ENCODE measurements at places on chromosomes 16 and 17.

DNA sequence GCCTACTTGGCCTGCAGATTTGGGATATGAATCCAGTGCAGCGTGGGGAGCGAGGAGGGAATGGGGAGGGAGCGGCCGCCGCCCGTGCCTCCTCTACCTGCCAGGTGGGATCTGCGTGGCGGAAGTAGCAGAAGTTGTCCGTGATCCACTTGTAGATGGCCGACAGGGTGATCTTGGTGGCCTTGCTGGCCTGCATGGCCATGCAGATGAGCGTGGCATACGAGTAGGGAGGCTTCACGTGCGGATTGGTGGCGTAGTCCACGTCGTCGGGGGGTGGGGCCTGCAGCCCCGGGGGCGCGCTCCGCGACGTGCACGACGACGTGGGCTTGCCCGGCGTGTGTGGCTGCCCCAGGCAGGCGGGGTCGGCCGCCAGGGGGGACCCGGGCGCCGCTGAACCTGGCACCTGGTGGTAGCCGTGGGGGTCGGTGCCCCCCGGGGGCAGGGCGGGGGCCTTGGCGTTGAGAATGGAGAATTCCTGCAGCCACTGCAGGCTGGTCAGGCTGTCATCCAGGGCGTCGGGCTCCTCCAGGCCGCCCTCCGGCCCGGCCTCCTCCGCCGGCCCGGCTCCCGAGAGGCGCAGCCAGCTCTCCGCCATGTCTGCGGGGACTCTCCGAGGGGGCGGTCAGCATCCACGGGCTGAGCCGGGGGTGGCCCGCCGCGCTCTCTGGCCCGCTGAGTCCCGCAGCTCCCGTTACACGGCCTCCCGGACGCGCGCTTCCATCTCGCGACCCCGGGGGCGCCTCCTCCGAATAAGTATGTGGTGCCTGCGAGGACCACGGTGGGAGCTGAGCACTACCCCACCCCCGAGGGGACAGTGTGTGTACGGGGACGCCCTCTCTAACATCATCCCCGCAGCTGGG lies 1.0 kb downstream of the FOXJ1 start:
- peak; percentile 37 for DNase-seq

DNA sequence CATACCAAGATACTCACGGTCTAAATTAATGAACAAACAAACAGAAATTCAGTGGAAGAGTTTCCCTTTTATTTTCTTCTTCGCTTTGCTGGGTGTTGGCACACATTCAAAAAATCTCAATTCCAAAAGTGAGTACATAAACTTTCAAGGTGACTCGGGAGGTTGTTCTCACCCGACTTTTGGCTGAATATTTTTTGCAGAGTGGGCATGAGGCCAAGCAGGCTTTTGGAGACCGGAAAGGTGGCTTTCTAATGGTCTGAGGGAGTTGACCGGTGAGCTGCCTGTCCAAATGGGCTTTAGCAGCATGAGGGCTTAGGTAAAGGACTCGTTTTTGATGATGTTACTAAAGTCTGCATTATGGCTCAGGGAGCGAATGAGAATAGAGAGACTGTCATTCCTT lies 318.7 kb downstream of the CPPED1 start:
- no peak for DNase-seq

GRCh38 chr17:16215965-16216316 lies 607 bp upstream of the NCOR1 start:
- peak; percentile 43 for DNase-seq

- DNase-seq: no peak
These were observed 7.7 kb upstream of the C16orf78 start for GRCh38 chr16:49365711-49366509.

- no peak for DNase-seq
These were observed 36.3 kb downstream of the MYO15A start for GRCh38 chr17:18144855-18145254.

DNA sequence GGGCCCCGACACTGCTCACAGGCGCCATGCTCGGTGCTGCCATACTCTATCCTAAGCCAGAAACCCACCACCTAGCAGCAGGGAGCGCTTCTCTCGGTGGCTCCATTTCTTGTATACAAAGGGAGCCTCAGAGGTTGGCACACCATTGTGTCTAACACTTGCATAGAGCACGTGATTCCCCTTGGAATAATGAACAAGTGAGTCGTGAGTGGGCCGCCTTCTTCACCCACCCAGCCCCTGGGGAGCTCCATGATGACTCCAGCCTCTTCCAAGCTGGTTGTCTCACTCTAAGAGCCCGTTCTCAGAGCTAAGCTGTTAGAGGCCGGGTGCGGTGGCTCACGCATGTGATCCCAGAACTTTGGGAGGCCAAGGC lies 82.3 kb upstream of the ZNF469 start:
- DNase-seq: no peak

DNA sequence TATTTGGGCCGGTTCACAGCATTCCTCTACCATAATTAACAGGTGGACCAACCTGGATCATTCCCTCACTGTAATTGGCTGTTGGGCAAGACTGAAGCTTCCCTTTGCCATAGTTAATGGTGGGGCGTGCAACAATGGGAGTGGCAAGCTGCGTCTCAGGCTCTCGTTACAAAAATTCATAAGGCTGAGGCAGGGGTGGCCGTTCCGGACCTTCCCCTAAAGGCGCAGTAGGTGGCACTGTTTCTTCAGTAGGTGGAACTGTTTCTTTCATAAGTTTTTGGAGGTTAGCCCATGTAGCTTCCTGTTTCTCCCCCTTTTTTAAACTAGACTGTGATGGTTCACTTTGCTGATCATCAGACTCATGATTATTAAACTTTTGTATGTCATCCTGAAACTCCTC lies 17.0 kb upstream of the TMC5 start:
- no peak for DNase-seq

GRCh38 chr16:53043986-53044601 lies 8.6 kb downstream of the CHD9NB start:
- no peak for DNase-seq

DNA sequence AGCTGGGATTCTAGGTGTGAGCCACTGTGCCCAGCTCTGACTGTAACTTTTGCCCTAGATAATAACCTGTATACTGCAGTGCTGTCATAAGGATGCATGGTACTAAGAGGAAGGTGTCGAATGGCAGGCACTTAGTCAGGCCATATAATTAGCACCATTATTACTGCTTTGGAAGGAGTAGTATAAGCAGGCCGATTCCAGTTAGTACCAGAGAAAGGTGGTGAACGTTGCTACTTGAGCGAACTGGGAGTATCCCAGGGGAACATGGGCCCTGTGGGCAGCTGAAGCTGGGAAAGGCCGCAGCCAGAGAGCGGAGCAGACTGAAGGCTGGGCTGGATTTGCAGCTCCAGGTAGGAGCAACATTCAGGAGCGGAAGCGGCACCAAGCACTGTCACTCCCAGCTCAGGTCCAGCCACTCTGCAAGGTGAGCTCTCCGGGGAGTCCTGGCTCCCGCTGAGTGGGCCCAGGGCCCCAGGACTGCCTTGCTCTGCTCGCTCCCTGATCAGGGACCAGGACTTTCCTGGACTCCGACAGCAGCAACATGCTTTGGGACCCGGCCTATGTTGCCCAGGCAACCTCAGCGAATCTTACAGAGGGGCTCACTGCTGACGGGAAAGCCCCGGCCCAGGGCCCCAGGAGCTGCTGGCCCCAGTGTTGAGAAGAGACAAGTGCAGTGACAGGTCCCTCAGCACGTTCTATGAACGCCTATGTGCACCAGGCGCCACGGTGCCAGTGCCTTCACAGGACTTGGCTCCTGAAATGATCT lies 28.6 kb downstream of the C16orf74 start:
- DNase-seq: no peak

DNA sequence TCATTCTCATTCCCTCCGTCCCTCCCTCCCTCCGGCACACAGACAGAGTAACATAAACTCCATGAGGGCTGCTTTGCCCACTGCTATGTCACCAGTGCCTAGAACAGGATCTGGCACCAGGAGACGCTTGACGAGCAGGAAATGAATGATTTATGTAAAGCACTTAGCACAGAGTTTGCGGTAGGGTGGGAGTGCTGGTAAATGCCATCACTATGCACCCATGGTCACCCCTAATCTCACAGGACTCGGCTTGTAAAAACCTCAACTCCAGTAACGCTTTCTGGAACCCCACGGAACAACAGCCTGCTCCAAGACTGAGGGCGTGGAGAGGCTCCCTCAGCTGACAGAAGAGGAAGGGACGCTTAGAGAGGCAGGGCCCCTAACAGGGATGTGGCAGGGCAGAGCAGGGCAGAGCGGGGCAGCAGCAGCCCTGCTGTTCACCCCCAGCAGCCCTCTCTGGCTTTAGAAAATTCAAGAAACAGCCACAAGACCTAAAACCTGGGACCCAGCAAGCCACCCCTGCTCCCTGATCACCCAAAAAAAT lies 156.9 kb downstream of the C16orf78 start:
- no peak for DNase-seq

DNA sequence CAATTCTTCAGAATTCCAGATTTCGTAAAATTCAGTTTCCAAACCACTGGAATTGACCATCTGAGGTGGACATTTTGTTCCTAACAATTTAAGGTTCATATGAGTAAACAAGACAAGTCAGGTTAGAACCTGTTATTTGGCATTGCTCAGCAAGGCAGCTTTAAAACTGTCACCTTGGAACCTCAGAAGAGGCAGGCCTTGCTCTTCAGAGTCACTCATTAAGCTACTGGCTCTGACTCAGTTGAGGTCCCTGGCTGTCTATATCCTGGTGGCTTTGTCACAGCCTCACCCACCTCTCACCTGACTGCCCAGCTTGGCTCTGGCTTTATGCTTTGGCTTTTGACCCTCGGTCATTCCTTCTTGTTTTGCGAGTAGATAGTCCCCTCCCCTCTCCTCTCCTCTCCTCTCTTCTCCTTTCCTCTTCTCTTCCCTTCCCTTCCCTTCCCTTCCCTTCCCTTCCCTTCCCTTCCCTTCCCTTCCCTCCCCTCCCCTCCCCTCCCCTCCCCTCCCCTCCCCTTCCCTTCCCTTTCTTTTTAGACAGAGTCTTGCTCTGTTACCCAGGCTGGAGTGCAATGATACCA lies 238.4 kb downstream of the SHISA9 start:
- DNase-seq: no peak

DNA sequence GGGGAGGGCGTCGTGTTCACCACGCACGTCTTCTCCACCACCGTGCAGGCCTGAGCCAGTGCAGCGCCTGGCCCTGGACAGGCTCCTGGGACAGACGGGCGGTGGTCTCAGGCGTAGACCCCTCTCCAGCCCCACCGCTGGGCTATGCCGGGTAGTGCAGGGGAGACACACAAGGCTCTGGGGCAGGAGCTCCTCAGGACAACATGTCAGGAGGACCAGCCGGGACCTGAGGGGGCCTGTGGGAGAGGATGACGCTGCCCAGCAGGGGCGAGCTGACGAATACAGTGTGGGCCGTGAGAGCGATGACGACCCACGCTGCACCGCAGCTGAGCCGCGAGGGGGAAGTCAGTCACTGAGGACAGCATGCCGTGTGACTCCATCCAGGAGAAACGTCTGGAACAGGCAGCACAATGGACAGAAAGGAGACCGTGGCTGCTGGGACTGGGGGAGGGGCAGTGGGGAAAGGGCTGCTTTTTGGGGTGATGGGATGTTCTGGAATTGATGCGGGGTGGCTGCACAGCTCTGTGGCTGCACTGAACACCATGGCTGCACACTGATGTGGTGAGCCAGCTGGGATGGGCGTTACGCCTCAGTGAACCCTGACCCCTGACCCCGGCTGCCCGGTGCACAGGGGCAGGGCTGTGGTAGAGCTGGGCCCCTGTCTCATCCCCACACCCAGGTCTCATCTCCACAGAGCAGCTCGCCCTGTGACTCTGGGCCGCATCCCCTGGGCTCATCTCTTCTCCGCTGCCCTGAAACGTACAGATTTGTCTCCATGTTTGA lies 20.2 kb downstream of the DNASE1 start:
- DNase-seq: no peak

GRCh38 chr16:70686376-70687101 lies 686 bp upstream of the MTSS2 start:
- DNase-seq: no peak

DNA sequence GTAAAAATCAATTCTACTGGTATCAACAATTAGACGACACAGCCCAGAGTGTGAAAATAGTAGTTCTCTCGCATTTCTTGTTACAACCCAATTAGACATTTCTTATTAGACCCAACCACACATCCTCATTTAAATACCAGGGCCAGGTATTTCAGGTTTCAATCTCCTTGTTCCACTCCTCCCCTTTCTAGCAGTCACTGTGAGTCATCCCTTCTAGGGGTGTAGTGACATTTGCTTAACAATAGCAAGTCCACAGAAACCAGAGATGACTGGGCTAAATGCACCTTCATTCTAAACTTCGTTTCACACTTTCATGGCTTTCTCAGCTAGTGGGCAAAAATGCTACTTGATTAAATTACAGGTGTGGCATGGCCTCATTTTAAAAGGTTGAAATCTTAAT lies 116.9 kb upstream of the CACNG3 start:
- no peak for DNase-seq

DNA sequence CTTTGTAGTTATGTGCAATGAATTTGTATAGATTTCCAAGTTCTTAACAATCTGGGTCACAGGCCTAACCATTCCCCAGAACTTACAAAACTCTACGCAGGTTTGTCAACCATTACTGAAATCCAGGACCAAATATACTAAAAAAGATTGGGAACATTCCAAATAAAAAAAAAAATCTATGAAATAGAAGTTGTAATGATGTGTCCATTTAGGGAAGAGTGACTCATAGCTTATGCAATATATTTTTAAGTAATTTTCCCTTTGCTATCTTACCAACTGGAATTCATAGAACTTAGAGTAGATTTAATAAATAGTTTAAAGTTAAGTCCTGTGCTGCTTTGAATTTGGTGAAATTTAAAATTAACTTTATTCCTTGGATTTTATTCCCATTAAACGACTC lies 393.2 kb downstream of the PMP22 start:
- DNase-seq: no peak

- DNase-seq: no peak
These were observed 42.9 kb upstream of the MRTFB start for GRCh38 chr16:14028202-14028601.

DNA sequence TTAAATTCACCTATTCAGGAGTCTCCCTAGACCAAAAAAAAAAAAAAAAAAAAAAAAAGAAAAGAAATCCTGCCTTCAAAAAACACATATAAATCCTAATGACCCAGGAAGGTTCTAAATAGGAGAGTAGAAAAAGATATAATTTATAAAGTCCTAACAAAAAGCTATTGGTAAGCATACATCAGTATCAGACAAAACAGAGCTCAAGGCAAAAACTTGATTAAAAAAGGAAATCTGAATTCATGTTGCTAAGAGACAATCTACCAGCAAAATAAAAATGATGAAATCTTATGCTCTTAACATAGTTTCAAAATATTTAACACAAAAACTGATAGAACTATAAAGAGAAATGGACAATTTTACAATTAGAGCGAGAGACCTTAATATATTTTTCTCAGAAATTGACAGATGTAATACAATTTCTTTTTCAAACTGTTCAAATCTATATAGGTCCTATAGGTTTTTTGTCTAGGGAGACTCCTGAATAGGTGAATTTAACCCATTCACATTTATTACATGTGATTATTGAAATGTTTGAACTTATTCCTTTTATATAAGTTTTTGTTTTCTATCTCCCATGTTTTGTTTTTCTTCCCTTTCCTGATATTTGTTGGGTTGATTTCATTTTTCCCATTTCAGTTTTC lies 57.0 kb downstream of the NT5M start:
- DNase-seq: no peak

GRCh38 chr17:16171613-16172012 lies 43.7 kb downstream of the NCOR1 start:
- DNase-seq: no peak

Measured in stimulated activated CD4-positive, alpha-beta T cell treated with anti-CD3 and anti-CD28 coated beads, Interleukin-1b, Interleukin-23, amount 100 ng/mL, for 48 hours (primary cell).